ENCODE measurements at places on chromosomes 6 and 20. TPM values are rescaled to one million over a fixed set of nuclear protein-coding genes. Genes with fewer than 3 reads are reported as not detected.

DNA sequence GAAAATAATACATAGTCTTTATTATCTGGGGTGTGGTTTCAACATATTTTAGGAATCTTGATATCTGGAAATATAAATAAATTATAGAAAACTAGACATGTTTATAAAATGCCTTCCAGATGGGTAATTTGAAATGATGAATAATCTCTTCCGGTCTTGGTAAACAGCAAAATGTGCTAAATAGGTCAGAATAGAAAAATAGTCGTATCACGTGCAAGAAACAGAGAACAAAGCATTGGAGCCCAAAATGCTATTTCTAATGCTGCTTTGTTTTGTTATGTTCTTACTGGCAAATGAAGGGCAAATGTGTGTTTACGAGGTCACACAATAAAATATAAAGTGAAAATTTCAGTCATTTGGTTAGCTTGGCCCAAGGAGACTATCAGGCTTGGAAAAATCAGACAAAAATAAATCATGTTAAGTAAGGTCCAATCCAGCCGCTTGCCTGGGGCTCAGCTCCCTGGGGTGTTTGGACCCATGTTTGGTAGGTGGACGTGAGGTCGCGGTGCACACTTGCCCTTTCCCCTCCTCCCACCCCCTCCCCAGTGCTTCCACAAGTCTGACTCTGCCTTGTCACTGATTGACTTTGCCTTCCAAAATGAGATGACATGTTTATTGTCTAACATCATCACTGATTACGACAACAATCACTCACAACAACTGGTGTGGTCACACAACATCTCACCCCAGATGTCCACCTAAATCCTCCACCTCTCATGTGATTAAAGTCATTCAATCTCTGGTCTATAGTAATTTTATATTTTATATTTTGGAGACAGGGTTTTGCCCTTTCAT is 56.0 kb downstream of the RIN2 start:
- DNase-seq: peak; percentile 87

DNA sequence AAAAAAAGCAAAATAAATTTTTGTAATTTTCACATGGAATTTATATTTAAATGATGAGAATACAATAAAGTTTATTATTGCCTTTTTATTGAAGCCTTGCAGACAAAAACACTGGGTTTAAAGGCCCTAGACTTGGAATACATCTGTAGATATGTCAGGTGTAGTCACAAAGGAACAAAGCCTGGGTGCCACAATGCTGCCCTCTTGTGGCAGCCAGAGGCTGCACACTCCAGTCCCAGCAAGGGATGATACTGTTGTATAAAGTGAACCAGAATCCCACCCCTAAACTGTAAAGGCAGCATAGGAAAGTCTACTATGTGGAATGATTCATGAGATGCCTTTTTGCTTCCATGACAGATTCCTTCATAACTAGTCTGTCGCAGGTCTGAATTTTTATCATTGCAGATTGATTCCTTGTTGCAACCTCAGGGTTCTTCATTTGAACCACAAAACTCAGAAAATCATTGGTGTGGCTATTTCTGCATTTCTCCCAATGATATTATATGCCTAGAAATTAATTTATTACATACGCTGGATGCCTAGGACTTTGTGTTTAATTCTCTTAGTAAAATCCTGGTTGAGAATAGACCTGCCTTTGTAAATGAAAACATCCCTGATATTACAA is 37.0 kb downstream of the MAK start:
- peak; percentile 64 for DNase-seq

- DNase-seq: no peak
Measured at GRCh38 chr6:108502832-108503231, 57.9 kb upstream of the FOXO3 start.

The RCAN2 gene
- 0.46 TPM for total RNA-seq

GRCh38 chr6:139973669-139974344 is 599.4 kb upstream of the CITED2 start:
- DNase-seq: peak; percentile 90

- no peak for DNase-seq
Measured at GRCh38 chr6:113648698-113649097, 208.4 kb upstream of the MARCKS start.

- no peak for DNase-seq
Measured at GRCh38 chr6:110357664-110358552, at the start of gene METTL24. TSS of gene METTL24 (minus strand) at chr6:110358349. CDS start at chr6:110358272, 77 bp downstream.

The TRIM40 gene
- not detected for total RNA-seq

The PSORS1C2 gene
- total RNA-seq: not detected

GRCh38 chr20:59708326-59708725 is 104.0 kb downstream of the PHACTR3 start:
- no peak for DNase-seq

GRCh38 chr6:25303254-25303653 is 24.1 kb downstream of the CARMIL1 start:
- DNase-seq: no peak

GRCh38 chr20:38187517-38187916 is 22.4 kb upstream of the TGM2 start:
- DNase-seq: no peak

DNA sequence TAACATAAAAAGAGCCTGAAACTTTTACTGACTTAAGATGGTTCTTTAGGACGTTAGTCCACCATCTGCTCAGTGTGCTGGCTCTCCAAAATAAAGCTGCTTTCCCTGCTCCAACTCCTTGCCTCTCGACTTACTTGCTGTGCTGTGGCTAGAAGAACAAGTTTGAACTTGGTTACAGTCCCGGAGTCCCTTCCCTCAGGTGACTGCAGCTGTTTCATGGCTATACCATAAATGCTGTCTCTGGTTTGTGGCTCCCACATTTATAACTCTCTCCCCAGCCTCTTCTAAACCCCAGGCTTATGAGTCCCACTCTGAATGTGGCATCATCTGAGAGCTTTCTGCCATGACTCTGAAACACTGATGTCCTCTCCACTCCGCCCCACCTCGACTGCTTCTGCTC is 306.4 kb upstream of the PRND start:
- no peak for DNase-seq

GRCh38 chr6:27139756-27140579 is 107.5 kb upstream of the PRSS16 start:
- DNase-seq: peak; percentile 44

DNA sequence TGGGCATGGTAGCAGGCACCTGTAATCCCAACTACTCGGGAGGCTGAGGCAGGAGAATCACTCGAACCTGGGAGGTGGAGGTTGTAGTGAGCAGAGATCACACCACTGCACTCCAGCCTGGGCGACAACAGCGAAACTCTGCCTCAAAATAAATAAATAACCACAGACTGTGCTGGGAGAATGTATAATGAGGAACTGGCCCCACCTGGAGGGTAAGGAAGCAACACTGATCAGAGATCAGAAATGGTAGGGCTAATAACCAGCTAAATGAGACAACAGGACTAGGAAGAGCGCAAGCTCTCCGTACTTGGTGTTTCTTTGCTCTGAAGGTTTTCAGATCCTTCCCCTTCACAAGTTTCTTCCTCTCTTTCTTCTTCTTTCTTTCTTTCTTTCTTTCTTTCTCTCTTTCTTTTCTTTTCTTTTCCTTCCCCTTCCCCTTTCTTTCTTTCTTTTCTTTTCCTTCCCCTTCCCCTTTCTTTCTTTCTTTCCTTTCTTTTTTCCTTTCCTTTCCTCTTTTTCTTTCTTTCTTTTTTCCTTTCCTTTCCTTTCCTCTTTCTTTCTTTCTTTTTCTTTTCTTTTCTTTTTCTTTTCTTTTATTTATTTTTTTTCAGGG is 14.6 kb downstream of the CCM2L start:
- DNase-seq: no peak

GRCh38 chr6:158154816-158155215 is 13.2 kb downstream of the SERAC1 start:
- no peak for DNase-seq

Data from endothelial cell of umbilical vein (primary cell).